Fibroblast of pulmonary artery (primary cell): ENCODE measurements at places on chromosomes 2 and 18.

GRCh38 chr2:10006236-10007161 lies 36.9 kb upstream of the KLF11 start:
- no peak for DNase-seq

GRCh38 chr2:64086347-64087082 lies 57.7 kb downstream of the PELI1 start:
- no peak for DNase-seq

- peak; percentile 2 for DNase-seq
Measured at GRCh38 chr2:170377500-170378207, 199.7 kb downstream of the MYO3B start.

GRCh38 chr2:147639386-147639785 lies 205.4 kb upstream of the ACVR2A start:
- no peak for DNase-seq

DNA sequence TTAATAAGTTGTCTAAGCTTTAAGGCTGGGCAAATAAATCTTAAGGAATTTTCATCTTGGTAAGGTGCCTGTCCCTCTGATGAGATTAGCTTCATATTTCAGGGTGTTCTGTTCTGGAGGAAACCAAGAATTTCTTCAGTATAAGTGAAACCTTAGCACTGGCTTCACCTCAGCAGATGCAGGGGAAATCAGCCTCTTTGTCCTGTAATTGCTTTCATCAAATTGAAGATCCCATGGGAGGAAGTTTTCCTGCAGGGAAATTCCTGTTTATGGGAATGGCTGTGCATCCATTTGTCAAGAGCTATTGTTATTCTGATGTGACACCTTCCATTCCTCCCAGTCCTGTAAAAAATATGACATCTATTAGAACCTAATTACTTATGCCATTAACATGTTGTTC lies 174.5 kb downstream of the PTPRM start:
- DNase-seq: no peak

DNA sequence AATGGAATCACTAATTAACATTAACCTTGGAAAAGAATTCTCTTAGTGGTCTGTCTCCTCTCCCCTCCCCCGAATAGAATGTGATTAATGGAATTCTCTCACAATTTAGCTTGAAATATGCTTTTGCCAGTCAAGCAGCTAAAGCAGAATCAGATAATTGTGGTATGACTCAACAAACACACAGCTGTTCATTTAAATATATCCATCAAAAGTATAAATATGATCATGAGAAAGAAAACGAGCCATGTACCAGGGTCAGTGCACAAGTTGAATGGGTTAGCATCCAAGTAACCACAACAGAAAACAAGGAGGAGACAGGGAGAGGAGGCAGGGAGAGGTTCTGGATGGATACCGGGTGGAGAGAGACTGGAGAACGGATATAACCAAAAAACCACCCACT lies 66.9 kb downstream of the ACVR1 start:
- DNase-seq: no peak

- DNase-seq: no peak
Measured at GRCh38 chr2:31956312-31956711, 54.5 kb downstream of the MEMO1 start.

DNA sequence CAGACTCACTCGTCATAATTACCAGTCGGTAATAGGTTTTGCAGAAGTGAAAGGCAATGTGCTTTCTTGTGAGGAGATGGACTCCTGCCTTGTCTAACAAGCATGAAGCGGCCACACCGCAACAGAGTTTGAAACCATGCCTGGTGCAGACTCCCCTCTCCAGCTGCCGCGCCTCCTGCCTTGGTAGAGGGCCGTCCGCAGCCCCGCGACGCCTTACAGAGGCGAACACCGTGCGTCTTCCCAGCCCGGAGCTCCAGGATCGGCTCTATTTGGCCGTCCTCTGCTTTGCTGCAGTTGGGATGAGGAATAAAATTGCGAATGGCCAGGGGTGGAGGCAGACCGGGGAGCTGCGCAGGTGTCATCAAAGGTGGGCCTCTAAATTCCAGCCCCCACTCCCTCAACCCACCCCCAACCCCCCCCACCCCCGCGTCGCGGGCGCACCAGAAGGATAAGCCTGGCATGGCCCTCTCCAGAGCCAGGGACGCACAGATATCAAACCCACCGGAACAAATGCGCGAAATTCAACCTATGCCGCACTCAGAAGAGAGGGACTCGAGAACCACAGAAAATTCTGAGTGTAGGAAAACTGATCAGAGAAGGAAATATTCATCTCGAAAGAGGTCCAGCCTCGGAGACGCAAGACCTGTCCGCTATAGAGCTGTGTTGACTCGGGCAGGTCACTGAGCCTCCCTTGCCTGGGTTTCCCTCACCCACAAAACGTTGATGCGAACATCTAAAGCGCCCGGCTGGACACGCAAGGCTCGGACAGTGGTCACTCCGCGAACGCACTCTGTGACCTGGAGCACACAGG lies 1.1 kb downstream of the TRABD2A start:
- DNase-seq: no peak

DNA sequence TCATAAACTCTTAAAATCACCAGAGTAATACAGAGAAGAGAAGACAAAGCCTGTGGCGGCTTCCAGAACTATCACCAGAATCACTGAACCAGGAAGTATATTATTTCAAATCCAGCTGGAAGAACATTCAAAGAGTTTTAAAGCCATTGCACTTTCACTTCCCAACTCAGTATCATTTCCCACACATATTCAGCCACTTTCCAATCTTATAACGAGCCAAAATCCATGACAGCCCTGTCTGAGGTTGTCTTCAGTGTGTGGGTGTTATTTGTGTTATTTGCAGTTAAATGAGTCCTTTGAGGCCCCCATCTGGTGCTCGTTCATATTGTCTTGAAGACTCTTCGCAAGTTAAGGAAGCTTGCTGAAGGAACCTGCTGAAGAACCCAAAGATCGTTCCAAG lies 559.9 kb downstream of the TSN start:
- DNase-seq: no peak

DNA sequence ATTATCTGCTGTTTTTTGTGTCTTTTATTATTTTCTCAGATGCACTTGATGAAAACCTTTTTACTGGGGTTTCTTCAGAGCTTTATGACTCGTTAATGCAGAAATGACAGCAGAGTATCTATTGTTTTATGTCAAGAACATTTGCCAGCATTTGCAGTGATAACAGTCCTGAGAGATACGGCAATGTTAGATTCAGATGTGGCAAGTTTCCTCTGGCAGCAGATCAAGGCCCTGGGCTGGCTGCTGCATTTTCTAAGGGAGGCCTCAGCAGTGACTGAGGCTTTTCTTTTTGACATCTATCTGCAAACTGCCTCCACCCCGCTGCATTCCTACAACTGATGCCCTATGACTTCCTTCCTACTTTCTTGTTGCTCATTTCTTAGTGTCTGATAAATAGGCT lies 40.2 kb downstream of the EFEMP1 start:
- peak; percentile 86 for DNase-seq
